Colonic mucosa (tissue), 4 donors: ENCODE measurements at places on chromosomes 1 and 21. TPM values are rescaled to one million over a fixed set of nuclear protein-coding genes. Genes with fewer than 3 reads are reported as not detected.

Gene SPRR2A
- not detected for total RNA-seq

- H3K27me3 ChIP-seq, result no peaks in the 10 kb centered on the region
- no peak for DNase-seq
- H3K36me3 ChIP-seq, result no peaks in the 10 kb centered on the region
- H3K27ac ChIP-seq, result peak overlapping the region; percentile 49
These were observed 23.6 kb upstream of the GRHL3 start for GRCh38 chr1:24295535-24295934.

Gene SYCP1
- not detected for total RNA-seq

DNA sequence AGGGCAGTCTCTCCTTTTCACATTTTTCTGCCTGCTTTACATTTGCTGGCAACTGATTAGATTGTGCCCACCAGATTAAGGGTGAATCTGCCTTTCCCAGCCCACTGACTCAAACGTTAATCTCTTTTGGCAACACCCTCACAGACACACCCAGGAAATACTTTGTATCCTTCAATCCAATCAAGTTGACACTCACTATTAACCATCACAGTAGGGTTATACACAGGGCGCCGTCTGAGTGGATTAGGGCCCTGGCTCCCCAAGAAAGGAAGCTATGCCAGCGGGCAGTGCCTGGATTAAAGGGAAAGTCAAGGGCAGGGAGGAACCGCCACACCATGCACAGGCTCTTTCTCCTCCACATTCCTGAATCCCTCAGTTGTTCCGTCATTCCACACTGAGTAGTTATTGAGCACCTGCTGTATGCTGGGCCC, 56.2 kb downstream of the EVA1C start:
- H3K4me1 ChIP-seq, result no peaks in the 10 kb centered on the region
- no peaks in the 10 kb centered on the region for H3K27me3 ChIP-seq
- DNase-seq, result no peak

GRCh38 chr1:234938135-234938534, 190.5 kb downstream of the TOMM20 start:
- no peaks in the 10 kb centered on the region for H3K27me3 ChIP-seq
- H3K36me3 ChIP-seq, result no peaks in the 10 kb centered on the region
- H3K4me1 ChIP-seq, result no peaks in the 10 kb centered on the region
- H3K4me3 ChIP-seq, result no peak overlapping the region
- H3K27ac ChIP-seq, result no peak overlapping the region

- no peaks in the 10 kb centered on the region for H3K4me1 ChIP-seq
- H3K4me3 ChIP-seq, result no peak overlapping the region
- no peak for DNase-seq
- H3K27ac ChIP-seq, result no peak overlapping the region
- H3K27me3 ChIP-seq, result no peaks in the 10 kb centered on the region
- peaks cover under 1% of the 10 kb centered on the region for H3K36me3 ChIP-seq
These were observed 17.0 kb downstream of the AGT start for GRCh38 chr1:230696722-230697437.

Gene SMPDL3B
- 38.6 TPM for total RNA-seq

GRCh38 chr1:61230523-61230922, 148.2 kb downstream of the NFIA start:
- no peaks in the 10 kb centered on the region for H3K36me3 ChIP-seq
- H3K4me1 ChIP-seq, result no peaks in the 10 kb centered on the region
- no peak overlapping the region for H3K4me3 ChIP-seq
- DNase-seq, result peak; percentile 68
- no peaks in the 10 kb centered on the region for H3K27me3 ChIP-seq

DNA sequence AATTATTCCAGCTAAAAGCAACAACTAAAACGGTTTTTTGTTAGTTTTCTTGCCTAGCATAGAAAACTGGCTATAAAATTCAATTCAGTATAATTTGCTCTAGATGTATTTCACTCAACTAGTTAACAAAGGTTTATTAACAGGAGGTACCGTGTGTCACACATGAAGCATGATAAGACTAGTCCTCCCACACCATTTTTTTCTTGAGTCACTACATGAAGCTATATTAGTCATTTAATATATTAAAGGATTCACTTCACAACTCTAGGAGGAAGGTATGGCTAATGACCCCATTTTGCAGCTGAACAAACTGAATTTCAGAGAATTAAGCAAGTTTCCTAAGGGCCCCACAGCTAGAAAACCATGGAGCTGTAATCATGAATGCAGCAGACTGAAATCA, 307.8 kb upstream of the USP25 start:
- no peak overlapping the region for H3K27ac ChIP-seq
- no peaks in the 10 kb centered on the region for H3K27me3 ChIP-seq
- H3K4me1 ChIP-seq, result no peaks in the 10 kb centered on the region

- H3K4me1 ChIP-seq, result no peaks in the 10 kb centered on the region
- H3K27me3 ChIP-seq, result no peaks in the 10 kb centered on the region
- DNase-seq, result peak; percentile 66
- H3K27ac ChIP-seq, result no peak overlapping the region
These were observed 71.0 kb downstream of the ACTL8 start for GRCh38 chr1:17826165-17826488.

Gene IGSF8
- 60.2 TPM for total RNA-seq

DNA sequence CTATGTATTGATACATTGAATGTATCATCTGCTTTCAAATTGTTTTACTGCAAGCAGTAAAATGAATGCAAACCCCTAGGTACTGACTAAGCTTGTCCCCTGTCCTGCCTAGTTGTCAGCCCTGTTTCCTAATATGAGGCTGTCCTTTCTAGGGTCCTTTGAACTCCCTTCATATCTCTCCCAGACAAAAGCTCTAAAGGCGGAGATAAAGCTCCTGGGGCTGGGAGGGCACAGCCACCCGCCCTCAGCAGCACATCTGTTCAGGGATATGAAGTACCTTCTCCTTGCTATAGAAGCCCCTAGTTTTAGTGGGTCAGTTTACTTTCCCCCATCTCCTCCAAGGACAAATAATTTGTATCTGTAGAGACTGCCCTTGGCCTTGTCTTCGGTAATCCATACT, 93.1 kb upstream of the ETS2 start:
- no peaks in the 10 kb centered on the region for H3K4me1 ChIP-seq
- no peaks in the 10 kb centered on the region for H3K27me3 ChIP-seq
- DNase-seq, result no peak
- H3K27ac ChIP-seq, result no peak overlapping the region

GRCh38 chr1:110593902-110594301, 12.3 kb downstream of the KCNA2 start:
- H3K4me1 ChIP-seq, result no peaks in the 10 kb centered on the region
- DNase-seq, result no peak
- H3K36me3 ChIP-seq, result no peaks in the 10 kb centered on the region
- H3K27me3 ChIP-seq, result no peaks in the 10 kb centered on the region

DNA sequence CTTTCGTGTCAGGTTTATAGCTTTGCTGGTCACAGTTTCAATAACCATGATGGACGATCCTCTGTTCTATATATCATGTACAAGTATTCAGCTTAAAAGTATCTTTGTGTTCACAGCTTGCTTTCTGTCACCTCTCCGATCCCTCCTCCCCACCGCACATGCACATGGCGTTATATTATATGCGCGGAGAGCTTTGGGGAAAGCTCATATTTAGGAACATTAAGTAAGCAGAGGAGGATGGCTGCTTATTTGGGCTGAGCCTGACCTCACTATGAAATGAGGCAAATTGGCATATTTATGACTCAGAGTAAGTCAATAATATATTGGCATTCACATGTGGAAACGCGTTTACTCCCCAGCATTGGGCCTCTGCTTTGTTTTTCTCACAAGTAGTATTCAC, 360.5 kb downstream of the HLX start:
- H3K4me3 ChIP-seq, result no peak overlapping the region
- no peaks in the 10 kb centered on the region for H3K36me3 ChIP-seq
- DNase-seq, result no peak
- no peak overlapping the region for H3K27ac ChIP-seq
- H3K4me1 ChIP-seq, result no peaks in the 10 kb centered on the region
- no peaks in the 10 kb centered on the region for H3K27me3 ChIP-seq

DNA sequence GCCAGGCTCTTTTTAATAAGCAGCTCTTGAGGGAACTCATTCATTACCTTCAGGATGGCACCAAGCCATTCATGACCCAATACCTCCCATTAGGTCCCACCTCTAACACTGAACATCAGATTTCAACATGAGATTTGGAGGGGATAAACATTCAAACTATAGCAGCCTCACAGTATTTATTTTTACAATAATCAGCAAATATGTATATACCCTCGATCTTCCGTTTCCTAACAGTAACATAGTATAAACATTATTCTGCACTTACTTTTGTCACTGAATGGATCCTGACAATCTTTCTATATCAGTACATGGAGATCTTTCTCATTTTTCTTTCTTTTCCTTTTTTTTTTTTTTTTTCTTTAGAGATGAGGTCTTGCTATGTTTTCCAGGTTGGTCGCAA, 5.4 kb downstream of the CATSPER4 start:
- no peak for DNase-seq
- H3K4me1 ChIP-seq, result no peaks in the 10 kb centered on the region
- H3K36me3 ChIP-seq, result no peaks in the 10 kb centered on the region
- H3K27me3 ChIP-seq, result no peaks in the 10 kb centered on the region
- H3K27ac ChIP-seq, result no peak overlapping the region

- no peaks in the 10 kb centered on the region for H3K36me3 ChIP-seq
- H3K27ac ChIP-seq, result no peak overlapping the region
- no peaks in the 10 kb centered on the region for H3K27me3 ChIP-seq
- DNase-seq, result no peak
- H3K4me3 ChIP-seq, result no peak overlapping the region
These were observed 19.5 kb upstream of the PADI1 start for GRCh38 chr1:17185485-17185860.

Gene RAB29
- total RNA-seq, result 10.2 TPM

GRCh38 chr1:96508233-96508632, 213.4 kb upstream of the PTBP2 start:
- H3K36me3 ChIP-seq, result no peaks in the 10 kb centered on the region
- no peaks in the 10 kb centered on the region for H3K27me3 ChIP-seq
- no peak overlapping the region for H3K4me3 ChIP-seq
- no peak for DNase-seq

DNA sequence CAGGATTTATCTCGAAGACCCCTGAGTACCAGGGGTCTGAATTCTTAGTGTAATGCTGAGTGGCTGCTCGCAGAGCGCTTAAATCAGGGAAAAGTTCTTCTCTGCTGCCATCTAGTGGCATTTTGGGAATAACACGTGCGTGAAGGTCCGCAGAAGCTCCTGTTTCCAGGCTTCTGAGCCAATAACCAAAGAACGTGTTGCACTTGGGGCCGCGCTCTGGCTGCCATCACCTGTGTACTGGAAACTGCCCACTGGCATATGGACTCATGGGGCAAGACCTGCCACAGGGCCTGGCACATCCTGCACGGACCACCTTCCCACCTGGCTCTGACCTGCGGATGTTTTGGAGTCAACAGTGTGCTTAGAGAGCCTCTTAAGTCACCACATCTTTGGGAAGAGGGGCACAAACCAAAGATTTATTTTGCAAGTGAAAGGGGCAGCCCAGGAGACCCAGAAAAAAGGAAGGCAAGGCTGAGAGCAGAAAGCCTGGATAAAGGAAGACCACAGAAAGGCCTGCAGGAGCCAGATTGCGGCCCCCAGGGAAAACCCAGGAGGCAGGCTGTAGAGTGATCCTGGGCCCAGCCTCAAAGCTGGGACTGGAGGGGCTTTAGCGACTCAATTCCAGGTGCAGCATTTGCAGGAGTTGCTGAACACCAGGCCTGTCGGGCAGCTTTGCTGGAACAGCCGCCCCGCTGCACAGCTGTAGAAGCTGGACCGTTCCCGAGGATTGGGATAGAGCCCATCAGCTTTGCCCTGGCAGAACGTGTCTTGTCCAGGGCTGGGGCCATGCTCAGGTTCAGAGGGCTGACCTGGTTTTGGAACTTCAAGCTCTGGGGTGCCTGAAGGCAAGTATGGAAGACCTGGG, 13.0 kb downstream of the CHIT1 start:
- peak; percentile 68 for DNase-seq
- no peaks in the 10 kb centered on the region for H3K4me1 ChIP-seq
- H3K36me3 ChIP-seq, result no peaks in the 10 kb centered on the region
- no peak overlapping the region for H3K27ac ChIP-seq
- no peaks in the 10 kb centered on the region for H3K27me3 ChIP-seq
- H3K4me3 ChIP-seq, result no peak overlapping the region

GRCh38 chr1:33182401-33182841, 578 bp upstream of the TRIM62 start:
- peak overlapping the region; percentile 85 for H3K4me3 ChIP-seq
- peak overlapping the region; percentile 32 for H3K27ac ChIP-seq
- no peaks in the 10 kb centered on the region for H3K27me3 ChIP-seq
- peaks cover 4% of the 10 kb centered on the region for H3K4me1 ChIP-seq

GRCh38 chr1:84202126-84202525, 58.1 kb downstream of the PRKACB start:
- DNase-seq, result no peak
- H3K4me3 ChIP-seq, result no peak overlapping the region
- peaks cover 2% of the 10 kb centered on the region for H3K36me3 ChIP-seq
- H3K27ac ChIP-seq, result no peak overlapping the region
- H3K27me3 ChIP-seq, result no peaks in the 10 kb centered on the region

DNA sequence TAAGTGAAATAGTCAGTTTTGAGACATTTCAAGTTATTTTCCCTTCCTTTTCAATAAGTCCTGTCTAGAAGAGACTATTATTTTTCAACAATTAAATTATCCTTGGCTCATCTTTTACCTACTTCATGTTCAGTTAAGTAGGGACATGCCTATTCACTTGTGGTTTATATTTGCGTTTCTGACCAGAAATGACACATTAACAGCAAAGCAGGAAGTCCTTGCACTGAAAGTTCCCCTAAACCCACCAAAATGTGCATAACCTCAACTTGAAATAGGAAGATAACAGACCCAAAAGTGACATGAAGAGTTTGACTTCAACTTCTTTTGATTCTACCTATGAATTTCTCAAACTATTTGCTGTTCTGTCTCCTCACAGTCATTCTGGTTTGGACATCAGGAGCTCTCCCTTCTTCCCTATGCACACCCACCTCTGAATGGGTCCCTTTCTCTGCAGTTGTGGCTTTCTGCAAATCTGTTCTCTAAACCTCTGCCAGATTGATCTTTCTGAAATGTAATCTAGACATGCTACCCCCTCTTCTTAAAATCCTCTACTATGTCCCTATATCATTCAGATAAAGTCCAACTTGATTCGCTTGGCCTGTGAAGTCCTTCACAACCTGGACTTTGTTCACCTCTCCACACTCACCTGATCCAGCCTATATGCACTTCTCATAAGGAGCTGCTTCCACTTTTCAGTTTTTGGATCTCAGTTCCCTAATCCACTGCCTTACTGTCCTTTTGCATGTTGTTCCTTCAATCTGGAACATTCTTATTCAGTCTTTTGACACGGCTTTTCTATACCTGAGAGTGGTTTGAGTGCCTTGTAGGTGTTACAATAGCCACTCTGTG, 661.5 kb upstream of the ADGRL4 start:
- no peak for DNase-seq
- H3K4me1 ChIP-seq, result no peaks in the 10 kb centered on the region
- no peak overlapping the region for H3K4me3 ChIP-seq
- no peaks in the 10 kb centered on the region for H3K27me3 ChIP-seq

Gene NMNAT1
- 18.8 TPM for total RNA-seq

DNA sequence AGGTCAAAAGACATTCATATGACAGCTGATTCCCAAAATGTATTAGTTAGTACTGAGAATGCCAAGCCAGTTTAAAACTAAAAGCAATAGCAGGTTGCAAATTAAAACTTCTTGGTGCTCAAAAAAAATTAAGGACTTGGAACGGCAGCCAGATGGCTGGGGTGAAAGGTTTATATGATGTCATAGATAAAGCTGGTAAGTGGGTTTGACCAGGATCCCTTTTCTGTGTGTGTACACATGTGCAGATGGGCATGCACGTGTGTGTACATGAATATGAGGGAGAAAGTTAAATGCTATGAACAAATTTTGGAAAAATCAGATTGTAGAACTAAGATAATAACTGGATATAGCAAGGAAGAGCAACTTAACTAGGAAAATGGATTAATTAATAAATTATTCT, 39.1 kb upstream of the DPH5 start:
- no peak for DNase-seq
- H3K36me3 ChIP-seq, result no peaks in the 10 kb centered on the region
- H3K27ac ChIP-seq, result no peak overlapping the region
- H3K27me3 ChIP-seq, result no peaks in the 10 kb centered on the region
- H3K4me3 ChIP-seq, result no peak overlapping the region

Gene PROX1
- total RNA-seq, result 11.6 TPM
